ENCODE measurements at places on chromosomes 6 and 20.

DNA sequence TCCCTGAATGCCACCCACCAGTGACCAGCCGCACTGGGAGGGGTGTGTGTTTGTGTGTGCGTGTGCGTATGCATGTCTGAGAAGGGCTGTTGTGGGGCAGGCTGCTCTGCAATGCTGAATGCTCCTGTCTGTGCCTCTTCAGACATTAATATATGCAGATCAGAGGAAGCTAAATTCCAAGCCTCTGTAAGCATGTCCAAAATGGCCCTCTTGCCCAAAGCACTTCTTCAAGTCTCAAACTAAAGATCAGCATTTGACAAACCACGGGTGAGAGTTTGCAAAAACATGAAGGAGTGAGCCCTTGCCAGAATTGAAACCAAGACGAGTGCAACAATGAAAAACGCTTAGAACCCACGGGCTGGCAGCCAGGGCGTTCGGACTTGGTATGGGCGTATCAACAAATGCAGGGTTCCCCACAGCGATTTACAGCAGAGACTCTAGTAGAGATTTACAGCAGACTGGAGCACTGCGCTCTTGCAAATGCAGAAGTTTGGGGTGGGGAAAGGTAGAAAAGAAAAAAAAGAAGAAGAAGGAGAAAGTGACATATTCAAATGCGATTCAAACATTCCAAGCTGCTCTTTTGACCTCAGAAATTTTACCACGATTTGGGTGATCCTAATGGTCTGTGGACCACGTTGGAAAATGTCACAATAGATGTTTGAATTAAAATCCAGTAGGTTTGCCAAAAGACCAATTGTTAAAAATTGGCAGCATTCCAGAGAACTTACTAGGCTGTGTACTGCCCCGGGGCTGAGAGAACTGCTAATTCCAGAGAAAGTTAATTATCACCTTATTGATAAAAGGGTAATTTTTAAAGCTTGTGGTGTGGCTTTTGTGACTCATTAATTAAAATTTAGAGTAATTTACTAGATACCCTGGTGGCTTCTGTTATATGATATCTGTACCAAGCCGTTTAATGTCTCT is 3.5 kb downstream of the SCML4 start:
- no peak for DNase-seq

DNA sequence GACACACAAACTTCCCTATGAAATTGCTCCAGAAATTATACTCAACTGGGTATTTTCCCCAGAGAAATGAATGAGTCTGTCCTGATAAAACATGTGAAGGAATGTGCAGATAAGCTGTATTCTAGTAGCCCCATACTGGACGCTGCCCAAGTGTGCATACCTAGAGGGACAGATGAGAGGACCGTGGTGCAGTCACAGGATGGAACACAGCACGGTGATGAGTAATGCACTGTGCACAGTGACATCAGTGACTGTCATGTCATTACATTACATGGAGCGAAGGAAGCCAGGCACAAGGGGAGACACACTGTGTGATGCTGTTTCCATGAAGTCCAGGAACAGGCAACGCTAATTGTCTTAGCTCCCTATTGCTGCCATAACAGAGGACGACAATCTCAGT is 155.5 kb downstream of the CDH4 start:
- no peak for DNase-seq

GRCh38 chr6:4728926-4729325 is 47.3 kb upstream of the CDYL start:
- no peak for DNase-seq

DNA sequence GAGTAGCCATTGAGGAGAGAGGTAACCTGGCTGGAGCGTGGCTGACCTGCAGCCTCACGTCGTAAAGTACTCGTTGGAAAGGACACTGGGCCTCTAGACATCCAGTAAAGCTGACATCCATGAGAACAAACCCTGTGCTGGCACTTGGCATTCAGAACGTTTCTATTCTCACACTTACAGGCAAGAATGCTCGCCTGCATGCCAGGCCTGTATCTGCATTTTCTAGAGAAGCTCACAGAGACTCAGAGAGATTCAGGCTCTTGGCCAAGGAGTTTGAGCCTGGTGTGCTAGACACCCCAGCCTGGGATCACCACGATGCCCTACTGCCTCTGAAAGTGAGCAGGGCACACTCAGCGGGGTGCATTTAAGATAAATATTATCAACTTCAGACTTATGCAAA is 379.8 kb upstream of the CDH4 start:
- no peak for DNase-seq

- DNase-seq = no peak
Observed at GRCh38 chr6:142413111-142413510, 111.3 kb downstream of the ADGRG6 start.

- no peak for DNase-seq
Observed at GRCh38 chr6:98443633-98444032, 390.7 kb upstream of the POU3F2 start.

GRCh38 chr20:23320317-23320716 is 30.3 kb upstream of the NXT1 start:
- no peak for DNase-seq

DNA sequence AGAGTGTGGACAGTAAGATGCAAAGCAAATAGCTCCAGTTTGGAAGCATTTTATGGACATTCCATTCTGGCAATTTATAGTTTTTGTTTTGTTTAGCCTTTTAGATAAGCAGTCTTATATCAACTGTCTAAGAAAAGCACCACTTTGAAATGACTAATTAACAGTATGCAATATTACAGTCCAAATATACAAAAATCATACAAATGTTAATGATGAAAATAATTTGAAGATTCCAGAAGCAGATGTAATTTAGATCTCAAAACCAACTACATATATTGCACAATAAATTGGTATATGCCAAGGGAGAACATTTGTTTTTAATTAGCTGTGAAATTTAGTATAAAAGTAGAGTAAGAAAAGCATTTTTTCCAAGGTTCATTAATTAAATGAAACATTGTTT is 158.8 kb downstream of the KIF6 start:
- no peak for DNase-seq

- no peak for DNase-seq
Observed at GRCh38 chr6:89978749-89979145, 84.5 kb downstream of the GJA10 start.

- DNase-seq = no peak
Observed at GRCh38 chr6:55836481-55836880, 38.9 kb downstream of the BMP5 start.

DNA sequence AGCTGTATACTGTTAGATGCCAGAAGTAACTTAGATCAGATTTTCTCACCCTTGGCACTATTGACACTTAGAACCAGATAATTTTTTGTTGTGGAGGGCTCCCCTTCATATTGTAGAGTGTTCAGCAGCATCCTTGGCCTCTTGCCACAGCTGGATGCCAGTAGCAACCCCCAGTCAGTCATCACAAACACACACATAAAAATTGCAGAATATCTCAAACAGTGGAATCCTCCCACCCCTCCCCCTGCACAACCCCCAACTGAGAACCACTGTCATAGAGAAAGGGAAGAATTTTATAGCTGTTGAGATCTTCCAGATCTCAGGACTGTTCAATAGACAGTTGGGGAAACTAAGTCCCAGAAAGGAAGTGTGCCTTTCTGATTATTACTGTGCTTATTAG is 81.2 kb upstream of the VSTM2L start:
- no peak for DNase-seq

DNA sequence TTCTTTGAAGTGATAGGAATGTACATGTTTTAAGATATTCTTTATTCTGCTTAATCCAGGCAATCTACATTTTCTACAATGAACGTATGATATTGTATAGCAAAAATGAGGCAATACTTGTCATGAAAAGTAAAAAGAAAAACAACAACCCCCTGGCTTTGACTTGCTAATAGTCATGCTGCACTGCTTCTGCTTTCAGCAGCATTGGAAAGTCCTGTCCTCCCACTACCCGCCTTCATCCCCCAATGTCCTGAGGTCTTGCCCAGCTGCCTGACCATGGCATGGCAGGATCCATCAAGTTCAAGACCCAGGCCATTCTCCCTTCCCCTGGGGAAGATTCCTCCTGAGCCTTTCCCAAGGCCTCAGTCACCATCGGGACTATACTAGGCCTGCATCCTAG is 156.5 kb downstream of the SH3BGRL2 start:
- no peak for DNase-seq

DNA sequence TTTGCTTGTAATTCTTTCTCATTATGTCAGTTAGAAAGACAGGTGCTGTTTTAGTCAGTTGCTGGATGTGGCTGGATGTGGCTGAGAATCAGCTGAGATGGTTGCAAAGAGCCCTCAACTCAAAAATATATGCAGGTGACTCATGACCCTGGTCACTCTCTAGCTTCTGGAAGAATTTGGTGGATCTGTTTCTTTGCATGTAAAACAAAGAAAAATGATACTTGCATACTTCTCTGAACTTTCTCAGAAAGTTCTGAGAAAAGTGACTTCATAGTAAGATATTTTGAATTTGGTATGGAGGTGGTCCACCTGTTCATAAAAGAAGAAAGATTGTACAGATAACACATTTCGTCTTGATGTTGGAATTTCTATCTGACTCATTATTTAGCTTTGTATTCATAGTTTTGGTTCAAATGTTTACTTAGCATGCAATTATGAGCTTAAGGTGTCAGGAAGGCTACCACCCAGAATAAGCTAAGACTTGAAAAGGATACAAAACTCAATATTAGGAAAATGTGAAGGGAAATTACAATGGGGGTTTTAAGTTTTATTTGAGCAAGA is 163.2 kb upstream of the OLIG3 start:
- DNase-seq = no peak

- DNase-seq = no peak
Observed at GRCh38 chr20:52749938-52750337, 222.2 kb upstream of the TSHZ2 start.

GRCh38 chr20:31837896-31838397 is 7.5 kb downstream of the FOXS1 start:
- DNase-seq = no peak

- no peak for DNase-seq
Observed at GRCh38 chr6:159438106-159438505, 254.9 kb downstream of the SOD2 start.

- no peak for DNase-seq
Observed at GRCh38 chr6:15110726-15111354, 135.0 kb upstream of the JARID2 start.

DNA sequence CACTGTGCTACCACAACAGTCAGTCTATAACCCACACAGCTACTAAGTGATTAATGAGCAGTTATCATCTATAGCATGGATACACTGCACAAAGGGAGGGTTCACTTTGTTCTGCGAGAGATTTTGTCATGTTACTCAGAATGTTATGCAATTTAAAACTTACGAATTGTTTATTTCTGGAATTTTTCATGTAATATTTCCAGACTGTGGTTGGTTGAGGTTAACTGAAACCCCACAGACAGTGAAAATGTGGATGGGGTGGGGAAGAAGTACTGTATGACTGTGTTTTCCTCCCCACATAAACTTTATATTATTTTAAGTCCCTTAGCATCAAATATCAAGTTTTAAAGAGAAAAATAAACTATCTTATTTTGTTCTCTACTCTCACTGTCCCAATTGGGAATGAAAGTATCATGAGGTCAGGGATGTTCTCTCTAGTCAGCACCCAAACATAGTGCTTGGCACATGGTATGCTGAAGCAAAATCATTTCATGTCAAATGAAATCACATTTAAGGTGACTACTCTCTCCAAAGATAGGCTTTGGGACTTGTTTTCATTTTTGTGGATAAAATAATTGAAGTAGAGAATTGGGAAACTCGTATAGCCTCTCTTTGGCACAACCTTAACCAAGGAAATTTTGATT is 25.4 kb downstream of the DOP1A start:
- no peak for DNase-seq

DNA sequence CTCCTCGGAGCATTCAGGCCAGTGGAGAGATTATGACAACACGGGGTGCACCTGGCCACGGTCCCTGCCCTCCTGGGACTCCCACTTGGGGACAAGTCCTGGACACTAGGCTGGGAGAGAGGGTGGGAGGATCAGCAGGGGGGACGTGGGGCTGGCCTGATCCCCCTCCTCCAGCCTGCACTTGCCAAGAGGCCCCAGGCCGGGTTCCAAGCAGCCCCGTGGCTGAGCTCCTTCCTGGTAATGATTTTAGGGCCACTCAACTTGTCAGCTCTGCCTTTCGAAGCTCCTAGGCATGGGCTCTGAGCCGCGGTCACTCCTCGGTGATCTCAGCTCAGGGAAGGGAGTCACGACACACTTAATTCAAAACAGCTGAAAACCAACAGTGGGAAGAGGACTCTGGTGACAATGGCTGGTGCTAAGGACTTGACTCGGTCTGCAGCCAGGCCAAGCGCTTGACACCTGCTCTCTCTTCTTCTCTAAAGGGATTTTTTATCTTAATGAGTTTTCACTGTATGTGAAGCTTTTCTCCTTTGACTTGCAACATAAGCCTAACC is 161.7 kb downstream of the BMP7 start:
- no peak for DNase-seq

GRCh38 chr6:130585587-130585986 is 219.8 kb downstream of the TMEM200A start:
- DNase-seq = no peak

DNA sequence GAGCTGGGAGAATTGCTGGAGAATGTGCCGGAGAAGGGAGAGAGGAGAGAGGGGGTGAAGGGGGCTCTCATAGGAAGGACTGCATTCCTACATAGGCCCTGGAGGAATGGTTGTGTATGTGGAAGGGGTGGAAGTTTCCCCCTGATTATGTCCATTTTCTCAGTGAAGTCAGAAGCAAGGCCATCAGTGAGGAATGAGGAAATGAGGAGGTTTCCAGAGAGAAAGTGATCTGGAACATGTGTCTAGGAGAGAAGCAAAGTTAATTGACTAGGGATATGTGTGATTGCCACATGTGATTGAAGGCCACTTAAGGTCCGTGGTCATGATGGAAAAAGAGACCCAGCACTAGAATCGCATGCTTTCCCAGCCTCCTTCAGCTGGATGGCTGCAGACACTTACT is 42.3 kb downstream of the TBPL1 start:
- no peak for DNase-seq

GRCh38 chr6:149400050-149400449 is at the start of gene SUMO4:
Gene SUMO4 (plus strand): TSS chr6:149400262. CDS start chr6:149400392, 130 bp downstream.
- no peak for DNase-seq

DNA sequence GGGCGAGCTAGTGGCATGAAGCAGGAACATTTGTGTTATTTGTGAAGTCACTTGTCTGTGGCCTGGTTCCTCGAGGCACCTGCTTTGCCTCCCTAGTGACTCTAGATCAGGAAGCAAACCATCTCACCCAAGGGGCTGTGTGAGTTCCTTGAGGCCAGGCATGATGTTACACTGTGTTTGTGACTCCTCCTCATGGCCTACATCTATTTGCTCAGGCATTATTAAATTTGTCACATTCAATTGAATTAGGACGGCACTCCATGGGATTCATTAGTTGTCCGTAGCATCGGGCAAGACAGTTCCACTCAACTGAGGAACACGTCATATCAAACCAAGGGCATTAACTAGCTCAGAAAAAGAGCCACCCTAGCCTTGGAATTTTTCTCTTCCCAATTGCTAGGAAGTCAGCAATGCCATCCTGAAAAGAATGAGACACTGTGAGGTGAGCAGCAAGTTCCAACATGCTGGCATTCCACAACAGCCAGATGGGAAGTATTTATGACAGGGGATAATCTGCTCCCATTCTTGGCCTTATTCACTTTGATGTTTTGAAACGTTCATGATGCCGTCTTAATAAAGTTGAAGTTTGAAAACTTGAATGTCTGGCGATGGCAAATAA is 17.2 kb downstream of the TMEM200A start:
- no peak for DNase-seq

Data from DMS 273 treated with DMSO at 0.1 percent for 48 hours (cell line).